ENCODE measurements at places on chromosomes 7 and 10.

DNA sequence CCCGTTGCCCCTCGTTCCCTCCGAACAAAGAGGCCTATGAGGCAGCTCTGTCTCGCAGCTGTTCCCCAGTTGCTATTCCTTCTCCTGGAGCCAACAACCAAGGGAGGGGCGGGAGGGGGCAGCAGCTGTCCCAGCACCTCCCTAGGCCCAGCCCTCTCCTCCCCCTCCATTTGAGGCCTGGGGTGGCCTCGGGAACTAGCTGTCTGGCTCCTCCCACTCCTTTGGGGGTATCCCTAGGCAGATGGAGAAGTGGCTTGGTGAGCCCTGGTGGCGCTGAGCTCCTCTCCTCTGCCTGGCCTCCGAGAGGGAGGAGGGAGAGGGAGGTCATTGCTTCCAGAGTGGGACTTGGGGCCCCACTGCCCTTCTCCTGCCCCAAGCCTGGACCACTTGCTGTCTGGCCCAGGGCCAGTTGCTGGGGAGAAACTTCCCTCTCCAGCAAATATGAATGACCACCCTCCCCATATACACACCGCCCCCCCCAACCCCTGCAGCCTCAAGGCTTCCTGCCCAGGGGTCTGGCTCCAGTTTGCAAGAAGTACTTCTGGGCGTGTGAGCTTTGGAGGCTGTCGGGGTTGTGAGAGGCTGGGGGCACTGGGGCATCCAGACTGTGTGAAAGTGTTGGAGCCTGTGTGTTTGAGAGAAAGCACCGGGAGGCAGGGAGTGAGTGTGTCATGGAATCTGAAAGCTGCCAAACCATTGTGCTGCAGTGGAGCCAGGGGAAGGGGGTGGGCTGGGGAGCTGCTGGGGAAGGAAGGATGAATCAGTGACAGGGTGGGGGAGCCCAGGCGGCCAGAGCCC lies 3.1 kb downstream of the FLNC start:
- DNase-seq: peak; percentile 39

DNA sequence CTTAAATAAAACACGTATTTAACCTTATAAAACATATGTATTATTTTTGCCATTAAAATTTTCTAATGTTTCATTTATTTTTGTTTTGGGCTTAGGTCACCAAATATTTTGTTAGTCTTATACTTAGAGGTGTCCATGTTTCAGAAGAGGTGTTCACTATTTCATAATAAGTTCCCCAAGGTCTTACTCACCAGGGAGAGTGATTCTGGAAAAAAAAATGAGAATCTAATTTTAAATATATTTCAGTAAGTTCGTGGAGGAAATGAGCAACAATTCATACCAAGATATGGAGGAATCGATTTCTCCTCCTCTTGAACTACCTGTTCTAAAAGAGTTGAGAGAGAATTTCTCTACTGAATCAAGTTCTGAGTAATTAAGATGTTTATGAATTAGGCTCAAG lies 271.6 kb upstream of the SLC26A5 start:
- DNase-seq: no peak

- DNase-seq: no peak
Measured at GRCh38 chr10:10780746-10781145, 236.9 kb upstream of the CELF2 start.

DNA sequence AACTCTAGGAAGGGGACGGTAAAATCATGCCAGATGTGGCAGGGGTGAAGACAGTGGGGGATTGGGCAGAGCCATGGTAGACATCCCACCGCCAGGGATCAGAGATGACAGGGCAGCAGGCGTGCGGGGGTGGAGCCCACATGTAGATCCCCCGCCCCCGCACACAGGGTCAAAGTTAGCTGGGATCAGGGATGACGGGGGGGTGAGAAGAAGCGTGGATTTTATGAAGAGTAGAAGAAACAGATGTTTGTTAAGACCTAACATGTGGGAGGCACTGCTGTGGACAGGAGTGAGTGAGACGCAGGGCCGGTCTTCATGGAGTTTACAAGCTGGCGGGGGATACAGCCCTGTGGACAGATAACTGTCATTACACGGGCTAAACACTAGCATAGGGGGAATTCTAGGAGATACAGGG lies 154.0 kb upstream of the KLF14 start:
- no peak for DNase-seq

GRCh38 chr10:47207281-47207615 lies 92.7 kb upstream of the GDF10 start:
- no peak for DNase-seq

DNA sequence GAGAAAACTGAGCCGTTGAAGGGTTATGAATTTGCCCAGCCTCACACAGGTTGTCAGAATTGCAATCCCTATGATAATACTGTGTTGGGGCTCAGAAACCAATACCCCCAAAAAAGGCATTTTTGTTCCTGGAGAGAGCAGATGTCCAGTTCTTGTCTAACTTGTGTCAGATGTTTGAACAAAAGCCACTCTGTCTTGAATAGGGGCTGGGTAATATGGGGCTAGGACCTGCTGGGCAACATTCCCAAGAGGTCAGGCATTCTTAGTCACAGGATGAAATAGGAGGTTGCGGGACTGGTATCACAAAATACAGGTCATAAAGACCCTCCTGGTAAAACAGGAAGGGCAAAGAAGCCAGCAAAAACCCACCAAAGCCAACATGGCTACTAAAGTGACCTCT lies 482.1 kb downstream of the IPMK start:
- DNase-seq: no peak

DNA sequence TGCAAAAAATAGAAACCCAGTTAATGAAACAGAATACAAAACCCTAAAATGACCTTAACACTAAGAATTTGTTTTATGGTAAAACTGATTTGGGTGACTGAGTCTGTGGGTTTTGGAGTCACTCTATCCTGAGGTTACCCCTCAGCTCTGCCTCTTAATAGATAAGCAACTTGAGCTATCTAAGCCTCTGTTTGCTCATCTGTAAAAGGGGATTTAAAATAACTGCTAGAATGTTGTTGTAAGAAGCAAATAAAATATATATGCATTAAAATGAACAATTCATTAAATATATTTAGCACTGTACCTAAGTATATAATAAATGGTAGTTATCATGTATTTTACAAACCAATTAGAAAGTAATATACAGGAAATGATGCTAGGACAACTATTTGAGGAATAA lies 115.4 kb downstream of the CABCOCO1 start:
- DNase-seq: no peak

DNA sequence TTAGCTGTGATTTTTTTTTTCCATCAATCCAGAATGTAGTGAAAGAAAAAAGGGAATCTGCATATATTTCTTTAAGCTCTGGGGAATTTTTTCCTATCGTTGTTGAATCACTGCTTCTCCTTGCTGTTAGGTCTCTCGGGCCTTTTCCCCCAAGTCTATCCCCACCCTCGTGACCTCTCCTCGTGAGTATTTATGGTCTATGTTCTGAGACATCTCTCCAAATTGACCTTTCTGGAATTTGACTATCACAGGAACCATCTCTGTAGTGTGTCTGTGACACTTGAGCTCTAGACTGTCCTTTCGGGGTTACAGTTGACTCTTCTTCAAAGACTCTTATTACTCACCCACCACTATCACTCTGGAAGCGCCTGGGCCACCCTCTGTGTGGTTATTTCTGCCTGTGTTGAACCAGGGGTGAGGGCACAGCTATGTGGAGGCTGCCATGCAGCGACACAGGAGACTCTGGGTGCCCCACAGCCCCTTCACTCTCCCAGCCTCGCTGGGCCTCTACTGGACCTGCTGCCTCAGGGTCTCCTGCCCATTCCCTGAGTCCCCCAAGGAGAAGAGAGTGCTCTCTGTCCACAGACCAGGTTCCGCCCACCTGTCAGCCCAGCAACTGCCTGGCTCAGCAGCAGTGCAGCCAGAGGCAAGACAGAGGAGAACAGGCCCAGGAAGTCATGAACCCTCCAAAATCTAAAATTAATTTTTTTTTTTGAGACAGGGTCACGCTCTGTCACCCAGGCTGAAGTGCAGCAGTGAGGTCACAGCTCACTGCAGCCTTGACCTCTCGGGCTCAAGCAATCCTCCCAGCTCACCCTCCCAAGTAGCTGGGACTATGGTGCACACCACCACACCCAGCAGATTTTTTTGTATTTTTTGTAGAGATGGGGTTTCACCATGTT lies 45.7 kb upstream of the PTPRN2 start:
- DNase-seq: peak; percentile 45

- no peak for DNase-seq
Measured at GRCh38 chr10:28318626-28319025, 15.8 kb upstream of the MPP7 start.

DNA sequence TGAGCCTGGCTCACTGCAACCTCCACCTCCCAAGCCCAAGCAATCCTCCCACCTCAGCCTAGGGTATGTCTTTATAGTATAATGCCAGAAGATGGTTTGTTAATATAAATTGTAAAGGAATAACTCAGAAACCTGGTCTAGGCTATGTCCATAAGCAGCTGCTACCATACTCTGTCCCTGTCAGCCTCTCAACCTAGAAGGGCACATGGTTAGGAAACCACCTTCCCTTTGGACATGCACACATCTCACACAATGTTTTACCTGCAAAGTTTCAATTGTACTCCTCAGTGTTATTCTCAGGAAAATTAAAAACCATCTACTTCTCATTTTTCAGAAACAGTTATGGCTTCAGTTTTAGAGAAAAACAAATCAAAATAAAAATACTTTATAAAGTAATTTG lies 40.1 kb downstream of the ARHGAP21 start:
- DNase-seq: no peak

DNA sequence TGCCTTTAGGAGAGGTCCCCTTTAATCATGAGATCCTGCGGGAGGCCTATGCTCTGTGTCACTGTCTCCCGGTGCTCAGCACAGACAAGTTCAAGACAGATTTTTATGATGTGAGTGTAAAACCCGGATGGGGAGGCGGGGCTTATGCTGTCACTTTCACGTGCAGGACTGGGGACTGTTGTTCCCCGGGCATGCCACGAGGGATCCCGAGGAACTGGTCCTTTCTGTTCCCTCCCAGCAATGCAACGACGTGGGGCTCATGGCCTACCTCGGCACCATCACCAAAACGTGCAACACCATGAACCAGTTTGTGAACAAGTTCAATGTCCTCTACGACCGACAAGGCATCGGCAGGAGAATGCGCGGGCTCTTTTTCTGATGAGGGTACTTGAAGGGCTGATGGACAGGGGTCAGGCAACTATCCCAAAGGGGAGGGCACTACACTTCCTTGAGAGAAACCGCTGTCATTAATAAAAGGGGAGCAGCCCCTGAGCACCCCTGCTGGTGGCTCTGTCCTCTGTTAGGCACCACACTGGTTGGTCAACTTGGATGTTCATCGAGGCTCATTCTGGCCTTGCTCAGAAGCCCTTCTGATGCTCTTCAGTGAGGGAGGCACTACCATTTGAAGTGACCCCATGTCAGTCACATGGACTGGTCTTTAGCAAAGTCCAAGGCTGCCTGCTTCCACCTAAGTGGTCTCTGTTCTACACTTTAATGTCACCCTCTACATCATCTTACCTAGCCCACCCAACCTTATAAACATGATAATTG lies 2.8 kb downstream of the COPS6 start:
- no peak for DNase-seq
